Transverse colon (tissue), 4 donors: ENCODE measurements at places on chromosomes 4 and X. TPM values are rescaled to one million over a fixed set of nuclear protein-coding genes. Genes with fewer than 3 reads are reported as not detected.
A peak's percentile ranks its signal among the peaks of the same experiment; 100 is the strongest.

Gene KLHL4
- 0.27 TPM for total RNA-seq

Gene TSPAN5
- 9.6 TPM for total RNA-seq

Gene DRD5
- total RNA-seq = not detected

Gene PAK3
- 0.75 TPM for total RNA-seq

DNA sequence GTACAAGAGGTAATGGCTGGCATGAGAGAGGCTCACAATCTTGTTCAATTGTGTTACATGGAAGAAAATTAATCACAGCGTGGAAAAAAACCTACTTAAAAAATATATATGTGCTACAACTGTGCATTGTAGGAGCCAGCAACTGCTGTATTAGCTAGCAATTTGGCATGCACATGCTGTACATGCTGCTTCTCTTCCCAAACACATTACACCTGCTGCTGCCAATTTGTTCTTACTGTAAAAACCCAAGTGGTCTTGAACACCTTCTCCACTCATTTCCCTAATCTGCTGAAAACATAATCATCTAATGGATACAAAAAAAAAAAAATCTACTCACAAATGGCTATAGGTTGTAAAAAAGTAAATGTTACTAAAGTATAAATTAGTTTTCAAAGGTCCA lies 264.2 kb downstream of the INPP4B start:
- no peak overlapping the region for H3K27ac ChIP-seq
- H3K36me3 ChIP-seq = no peaks in the 10 kb centered on the region
- no peaks in the 10 kb centered on the region for H3K4me1 ChIP-seq
- no peak for DNase-seq

DNA sequence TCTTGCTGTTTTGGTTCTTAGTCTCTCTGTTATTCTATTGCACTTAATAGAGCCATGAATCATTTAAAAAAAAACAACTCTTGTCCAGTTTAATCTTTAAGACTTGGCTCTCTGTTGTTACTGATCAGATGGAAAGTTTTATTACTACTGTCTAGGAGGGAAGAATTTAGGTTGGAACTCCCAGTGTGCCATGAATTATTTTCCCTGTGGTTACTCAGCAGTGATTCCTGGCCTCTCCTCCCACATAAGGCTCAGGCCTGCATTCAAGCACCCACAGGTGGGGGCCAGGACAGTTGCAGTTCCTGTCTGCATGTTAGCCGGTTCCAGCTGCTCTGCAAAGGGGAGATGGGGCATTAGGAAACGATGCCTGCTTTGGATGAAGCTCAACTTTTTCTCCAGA lies 29.8 kb upstream of the ESX1 start:
- H3K4me3 ChIP-seq = no peak overlapping the region
- no peaks in the 10 kb centered on the region for H3K36me3 ChIP-seq
- H3K4me1 ChIP-seq = no peaks in the 10 kb centered on the region

GRCh38 chrX:96704629-96705028 lies 20.0 kb downstream of the DIAPH2 start:
- H3K27ac ChIP-seq = no peak overlapping the region
- DNase-seq = no peak
- H3K4me1 ChIP-seq = no peaks in the 10 kb centered on the region
- H3K27me3 ChIP-seq = no peaks in the 10 kb centered on the region

GRCh38 chr4:146176891-146177290 lies 1.4 kb downstream of the LSM6 start:
- DNase-seq = no peak
- peak overlapping the region; percentile 80 for H3K4me3 ChIP-seq
- no peaks in the 10 kb centered on the region for H3K27me3 ChIP-seq
- no peak overlapping the region for H3K27ac ChIP-seq
- H3K36me3 ChIP-seq = no peaks in the 10 kb centered on the region

GRCh38 chr4:132707955-132708354 lies 441.1 kb upstream of the PCDH10 start:
- H3K27me3 ChIP-seq = no peaks in the 10 kb centered on the region
- H3K27ac ChIP-seq = no peak overlapping the region
- no peak for DNase-seq
- no peak overlapping the region for H3K4me3 ChIP-seq

DNA sequence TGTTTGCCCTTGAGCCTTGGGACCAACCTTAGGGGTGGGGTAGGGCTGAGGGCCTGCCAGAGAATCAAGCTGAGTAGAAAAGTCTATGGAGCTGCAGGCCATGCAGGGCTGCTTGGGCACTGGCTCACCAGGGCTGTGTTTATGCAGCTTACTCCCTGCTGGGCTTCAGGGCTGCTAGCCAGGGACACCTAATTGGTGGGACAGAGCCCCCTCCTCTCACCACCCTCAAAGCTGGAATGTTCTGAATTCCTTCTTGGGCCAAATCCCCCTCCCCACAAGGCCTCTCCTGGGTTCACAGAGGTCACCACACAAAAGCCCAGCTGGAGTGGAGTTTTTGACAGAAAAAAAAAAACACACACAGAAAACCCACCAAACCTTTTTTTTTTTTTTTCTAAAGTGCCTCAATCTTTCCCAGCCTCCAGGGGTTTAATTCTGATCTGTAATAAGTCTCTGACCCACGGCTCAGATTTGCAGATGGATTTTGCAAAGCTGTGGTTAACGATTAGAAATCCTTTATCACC lies at the start of gene CLDN2:
Gene CLDN2 (plus strand): TSS at position 471 of the 521 bp plus-strand sequence. CDS start 7,827 bp downstream, outside the sequence.
- no peak for DNase-seq
- no peaks in the 10 kb centered on the region for H3K27me3 ChIP-seq
- no peaks in the 10 kb centered on the region for H3K4me1 ChIP-seq
- H3K36me3 ChIP-seq = no peaks in the 10 kb centered on the region

- H3K27me3 ChIP-seq = no peaks in the 10 kb centered on the region
- peak overlapping the region; percentile 66 for H3K4me3 ChIP-seq
- peak overlapping the region; percentile 96 for H3K27ac ChIP-seq
- peak; percentile 59 for DNase-seq
- H3K4me1 ChIP-seq = peaks cover 26% of the 10 kb centered on the region
Observed at GRCh38 chr4:39698424-39699009, 581 bp downstream of the UBE2K start.

DNA sequence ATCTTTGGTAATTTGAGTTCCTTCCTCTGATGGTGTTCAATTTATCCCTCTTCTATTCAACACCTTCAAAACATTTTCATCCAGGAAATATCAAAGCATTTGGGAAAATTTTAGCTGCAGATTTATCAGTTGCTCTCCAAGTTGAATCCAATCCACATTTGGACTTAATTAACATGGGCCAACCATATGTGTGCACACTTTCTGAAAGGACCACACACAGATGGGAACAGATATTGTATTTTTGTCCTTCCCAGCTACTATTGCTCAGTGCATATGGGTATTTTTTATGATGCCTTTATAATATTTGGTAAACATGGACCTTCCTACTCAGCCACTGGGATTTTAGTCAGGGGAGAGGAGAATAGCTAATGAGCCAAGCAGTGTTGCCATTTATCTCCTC lies 65.2 kb downstream of the GLRA2 start:
- DNase-seq = no peak
- no peak overlapping the region for H3K4me3 ChIP-seq
- no peak overlapping the region for H3K27ac ChIP-seq
- H3K36me3 ChIP-seq = no peaks in the 10 kb centered on the region
- no peaks in the 10 kb centered on the region for H3K4me1 ChIP-seq

GRCh38 chr4:182553653-182554052 lies 310.5 kb downstream of the TENM3 start:
- no peaks in the 10 kb centered on the region for H3K27me3 ChIP-seq
- H3K27ac ChIP-seq = no peak overlapping the region
- no peak overlapping the region for H3K4me3 ChIP-seq
- H3K36me3 ChIP-seq = no peaks in the 10 kb centered on the region
- H3K4me1 ChIP-seq = no peaks in the 10 kb centered on the region

- H3K27me3 ChIP-seq = no peaks in the 10 kb centered on the region
- no peak for DNase-seq
- H3K27ac ChIP-seq = no peak overlapping the region
- no peak overlapping the region for H3K4me3 ChIP-seq
Observed at GRCh38 chrX:155052738-155053498, 18.0 kb downstream of the CMC4 start.

GRCh38 chrX:100477958-100478357 lies 67.9 kb upstream of the PCDH19 start:
- H3K36me3 ChIP-seq = no peaks in the 10 kb centered on the region
- no peaks in the 10 kb centered on the region for H3K4me1 ChIP-seq
- no peaks in the 10 kb centered on the region for H3K27me3 ChIP-seq
- DNase-seq = no peak
- no peak overlapping the region for H3K27ac ChIP-seq
- no peak overlapping the region for H3K4me3 ChIP-seq

GRCh38 chr4:32112891-32113290 lies 1392.7 kb downstream of the PCDH7 start:
- H3K27me3 ChIP-seq = no peaks in the 10 kb centered on the region
- H3K4me3 ChIP-seq = no peak overlapping the region
- no peak overlapping the region for H3K27ac ChIP-seq
- no peaks in the 10 kb centered on the region for H3K36me3 ChIP-seq
- H3K4me1 ChIP-seq = no peaks in the 10 kb centered on the region

DNA sequence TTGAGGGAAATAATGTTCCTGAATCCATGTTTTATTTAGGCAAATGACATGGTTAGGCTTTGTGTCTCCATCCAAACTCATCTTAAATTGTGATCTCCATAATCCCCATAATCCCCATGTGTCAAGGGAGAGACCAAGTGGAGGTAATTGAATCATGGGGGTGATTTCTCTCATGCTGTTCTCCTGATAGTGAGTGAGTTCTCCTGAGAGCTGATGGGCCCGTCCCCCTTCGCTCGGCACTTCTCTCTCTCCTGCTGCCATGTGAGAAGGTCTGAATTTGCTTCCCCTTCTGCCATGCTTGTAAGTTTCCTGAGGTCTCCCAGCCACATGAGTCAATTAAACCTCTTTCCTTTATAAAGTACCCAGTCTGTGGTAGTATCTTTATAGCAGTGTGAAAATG lies 563.0 kb upstream of the NR3C2 start:
- DNase-seq = no peak
- no peaks in the 10 kb centered on the region for H3K27me3 ChIP-seq
- no peak overlapping the region for H3K27ac ChIP-seq
- no peak overlapping the region for H3K4me3 ChIP-seq

GRCh38 chr4:112647785-112648184 lies 10.8 kb downstream of the LARP7 start:
- H3K4me1 ChIP-seq = no peaks in the 10 kb centered on the region
- H3K27me3 ChIP-seq = no peaks in the 10 kb centered on the region
- H3K27ac ChIP-seq = no peak overlapping the region
- DNase-seq = no peak

DNA sequence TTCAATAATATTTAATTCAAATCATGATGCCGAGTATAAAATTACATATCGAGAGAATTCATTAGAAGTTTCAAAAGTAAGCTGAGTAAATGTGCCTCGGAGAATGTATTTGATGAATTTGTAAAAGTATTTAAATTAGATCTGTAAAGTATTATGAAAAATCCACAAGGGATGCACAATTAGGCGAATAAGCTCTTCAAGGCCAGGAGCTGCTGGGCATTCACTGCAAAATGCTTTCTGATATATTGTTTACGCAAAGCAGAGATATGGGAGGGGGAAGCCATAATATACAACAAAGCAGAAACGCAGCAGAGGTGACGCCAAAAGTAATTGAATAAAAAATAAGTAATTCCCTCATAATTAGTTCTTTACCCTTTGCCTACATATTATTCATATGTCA lies 1121.5 kb upstream of the TENM3 start:
- H3K27me3 ChIP-seq = no peaks in the 10 kb centered on the region
- DNase-seq = no peak
- no peak overlapping the region for H3K4me3 ChIP-seq
- H3K27ac ChIP-seq = no peak overlapping the region
